ENCODE measurements at places on chromosomes 11 and 22.

DNA sequence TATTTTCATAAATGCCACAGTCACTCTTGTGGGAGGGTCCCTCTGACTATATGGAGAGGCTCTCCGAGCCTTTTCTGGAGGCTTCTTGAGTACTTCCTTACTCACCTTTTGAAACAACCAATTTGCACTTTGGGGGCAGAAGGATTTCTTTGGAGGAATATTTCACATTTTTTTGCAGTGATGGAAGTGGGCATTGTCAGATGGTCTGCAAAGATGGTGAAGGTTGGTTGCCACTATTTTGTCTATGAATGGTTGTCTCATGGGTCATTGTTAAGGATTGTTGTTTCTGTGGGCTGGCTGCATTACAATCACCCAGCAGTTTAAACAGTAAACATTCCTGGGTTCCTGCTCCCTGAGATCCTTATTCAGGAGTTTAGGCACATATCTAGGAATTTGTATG lies 388.2 kb downstream of the TMEM135 start:
- DNase-seq: no peak

GRCh38 chr11:114180301-114181055 lies 115.7 kb upstream of the NNMT start:
- no peak for DNase-seq

DNA sequence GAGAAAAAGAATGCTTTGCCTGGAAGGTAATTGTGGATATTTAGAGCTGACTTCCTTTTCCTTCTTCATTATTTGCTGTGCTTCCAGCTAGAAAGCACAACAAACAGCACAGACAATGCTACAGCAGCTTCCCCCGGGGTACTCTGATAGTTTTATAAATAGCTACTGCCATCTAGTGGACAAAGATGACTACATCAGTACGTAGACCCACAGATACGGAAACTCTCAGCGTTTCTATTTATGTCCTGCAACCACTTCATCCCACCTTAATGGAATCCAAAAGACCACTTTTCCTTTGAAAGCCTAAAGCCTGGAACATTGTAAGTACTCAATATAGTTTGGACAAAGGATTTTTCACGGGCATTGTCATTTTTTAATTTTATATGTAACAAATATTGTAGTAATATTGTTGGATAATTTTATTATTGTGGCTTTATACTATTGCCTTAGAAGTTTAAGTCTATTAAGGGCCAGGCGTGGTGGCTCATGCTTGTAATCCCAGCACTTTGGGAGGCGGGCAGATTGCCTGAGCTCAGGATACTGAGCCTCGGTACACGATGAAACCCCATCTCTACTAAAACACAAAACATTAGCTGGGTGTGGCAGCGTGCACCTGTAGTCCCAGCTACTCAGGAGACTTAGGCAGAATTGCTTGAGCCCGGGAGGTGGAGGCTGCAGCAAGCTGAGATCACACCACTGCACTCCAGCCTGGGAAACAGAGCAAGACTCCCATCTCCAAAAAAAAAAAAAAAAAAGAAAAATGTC lies 7.5 kb downstream of the HSPA8 start:
- peak; percentile 41 for DNase-seq

- DNase-seq: no peak
Observed at GRCh38 chr22:49576241-49577141, 251.2 kb downstream of the BRD1 start.

- no peak for DNase-seq
Observed at GRCh38 chr11:27965559-27965958, 142.4 kb downstream of the KIF18A start.
